ENCODE measurements at places on chromosomes 1 and 21. TPM values are rescaled to one million over a fixed set of nuclear protein-coding genes. Genes with fewer than 3 reads are reported as not detected.

CTSE gene
- not detected for polyA plus RNA-seq

C1orf116 gene
- not detected for polyA plus RNA-seq

S100A7A gene
- 0.24 TPM for polyA plus RNA-seq

MECR gene
- 14.0 TPM for polyA plus RNA-seq

NHLH1 gene
- polyA plus RNA-seq: 0.90 TPM

KCNA3 gene
- polyA plus RNA-seq: 5.6 TPM

KCNQ4 gene
- 0.86 TPM for polyA plus RNA-seq

WNT9A gene
- polyA plus RNA-seq: 1.4 TPM

KCNJ15 gene
- not detected for polyA plus RNA-seq

CLCA2 gene
- polyA plus RNA-seq: not detected

TGFB2 gene
- 0.16 TPM for polyA plus RNA-seq

TNNT2 gene
- not detected for polyA plus RNA-seq

HAO2 gene
- polyA plus RNA-seq: not detected
